ENCODE measurements at places on chromosomes 4 and X. TPM values are rescaled to one million over a fixed set of nuclear protein-coding genes. Genes with fewer than 3 reads are reported as not detected.
A peak's percentile ranks its signal among the peaks of the same experiment; 100 is the strongest.

DNA sequence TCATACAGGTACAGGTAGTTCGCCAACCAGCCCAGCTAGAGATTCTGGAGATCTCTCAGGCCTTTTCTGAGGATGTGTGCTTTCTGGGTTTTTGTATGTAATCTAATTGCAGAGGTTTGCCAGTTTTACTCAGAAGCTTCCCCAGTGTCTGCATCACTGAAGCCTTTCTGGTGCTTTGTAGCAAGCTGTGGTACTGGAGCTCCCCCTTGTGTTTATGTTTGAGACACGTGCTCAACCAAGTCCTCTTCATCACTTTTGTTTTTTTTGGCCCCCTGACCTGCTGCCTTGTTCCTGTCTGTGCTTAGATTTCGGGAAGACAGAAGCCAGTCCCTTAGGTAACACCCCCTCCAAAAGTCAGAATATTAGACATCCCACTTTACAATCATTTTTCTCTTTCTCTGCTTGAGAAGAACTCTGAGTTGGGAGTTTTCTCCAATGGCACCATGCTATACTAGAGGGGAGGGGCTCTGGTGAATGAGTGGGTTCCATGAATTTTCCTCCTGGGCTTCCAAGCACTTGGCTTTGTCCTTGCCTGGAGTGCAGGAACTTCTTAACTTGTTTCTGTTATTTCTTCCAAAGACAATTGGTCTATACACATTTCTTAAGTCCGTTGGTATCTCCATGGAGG lies 128.4 kb upstream of the TBC1D9 start:
- H3K4me1 ChIP-seq: peaks cover 4% of the 10 kb centered on the region
- H3K36me3 ChIP-seq: no peaks in the 10 kb centered on the region
- H3K27ac ChIP-seq: no peak overlapping the region
- H3K27me3 ChIP-seq: no peaks in the 10 kb centered on the region

Gene ZAR1
- 0.10 TPM for total RNA-seq

DNA sequence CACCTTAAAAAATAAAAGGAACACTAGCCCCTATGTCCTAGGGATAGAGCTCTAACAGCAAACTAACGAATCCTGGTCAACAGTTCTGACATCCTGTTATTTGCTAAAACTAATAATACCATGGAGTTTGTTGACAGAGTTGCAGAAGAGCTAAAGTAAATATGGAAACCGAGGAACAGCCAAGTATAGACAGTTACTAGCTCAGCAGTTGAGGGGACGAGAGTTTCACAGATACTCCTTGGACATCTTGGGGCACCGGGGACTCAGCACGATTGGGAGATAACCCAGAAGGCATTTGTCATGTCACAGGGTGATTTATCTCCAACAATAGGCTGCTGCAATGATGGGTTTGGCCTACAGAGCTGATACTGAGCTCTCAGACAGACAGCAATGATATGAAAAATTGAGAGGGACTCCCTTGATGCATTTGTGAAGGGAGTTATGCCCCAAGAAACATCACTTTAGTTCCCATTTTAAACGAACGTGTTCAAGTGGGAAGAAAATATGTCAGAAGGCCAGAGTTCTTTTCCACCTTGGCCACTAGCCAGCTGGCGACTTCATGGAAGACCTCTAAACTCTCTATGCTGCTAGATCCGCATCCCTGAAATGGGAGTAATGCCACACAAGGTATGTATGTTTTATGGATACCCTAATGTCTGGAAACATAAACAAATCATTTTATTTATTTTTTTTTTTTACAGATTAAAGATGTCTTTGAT lies 48.6 kb downstream of the TSC22D3 start:
- no peak overlapping the region for H3K27ac ChIP-seq
- no peak for DNase-seq

DNA sequence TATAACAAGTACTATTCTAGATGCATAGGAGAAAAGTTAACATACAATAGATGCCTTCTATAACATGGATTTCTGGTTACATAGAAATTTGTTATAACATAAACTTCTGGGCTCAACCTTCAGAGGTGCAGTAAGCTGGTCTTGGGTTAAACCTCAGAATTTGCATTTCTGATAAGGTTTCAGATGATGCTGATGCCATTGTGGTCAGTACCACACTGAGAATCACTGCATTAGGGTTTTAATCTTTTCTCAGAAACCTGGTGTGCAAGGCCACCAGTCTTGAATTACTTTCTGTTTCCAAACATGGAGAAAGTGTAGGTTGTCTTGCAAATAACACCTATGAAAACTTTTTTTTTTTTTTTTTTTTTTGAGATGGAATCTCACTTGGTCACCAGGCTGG lies 146.2 kb downstream of the SPOCK3 start:
- H3K36me3 ChIP-seq: no peaks in the 10 kb centered on the region
- H3K4me3 ChIP-seq: no peak overlapping the region
- no peak overlapping the region for H3K27ac ChIP-seq
- no peaks in the 10 kb centered on the region for H3K4me1 ChIP-seq

GRCh38 chrX:52811065-52811625 lies at the start of gene XAGE5:
XAGE5 (plus strand) TSS chrX:52811287; CDS start chrX:52812567, 1,280 bp downstream.
- H3K36me3 ChIP-seq: no peaks in the 10 kb centered on the region
- no peak for DNase-seq
- no peak within 1 kb of the TSS for H3K27ac ChIP-seq
- H3K4me1 ChIP-seq: no peaks in the 10 kb centered on the region
- H3K4me3 ChIP-seq: no peak within 1 kb of the TSS
- H3K27me3 ChIP-seq: no peaks in the 10 kb centered on the region

Gene GC
- total RNA-seq: not detected

DNA sequence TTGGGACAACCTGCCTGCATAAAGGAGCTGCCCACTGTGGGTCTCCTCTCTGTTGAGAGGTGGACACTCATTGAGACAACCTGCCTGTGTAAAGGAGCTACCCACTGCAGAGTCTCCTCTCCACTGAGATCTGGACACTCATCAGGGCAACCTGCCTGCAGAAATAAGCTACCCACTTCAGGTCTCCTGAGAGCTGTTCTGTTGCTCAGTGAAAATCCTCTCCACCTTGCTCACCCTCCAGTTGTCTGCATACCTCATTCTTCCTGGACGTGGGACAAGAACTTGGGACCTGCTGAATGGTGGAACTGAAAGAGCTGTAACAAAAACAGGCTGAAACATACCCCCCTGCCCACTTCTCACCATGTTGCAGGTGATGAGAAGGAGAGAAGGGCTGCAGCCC lies 59.9 kb upstream of the CDKN2AIP start:
- H3K4me3 ChIP-seq: no peak overlapping the region
- H3K27ac ChIP-seq: no peak overlapping the region
- no peaks in the 10 kb centered on the region for H3K4me1 ChIP-seq
- H3K36me3 ChIP-seq: no peaks in the 10 kb centered on the region
- no peak for DNase-seq

DNA sequence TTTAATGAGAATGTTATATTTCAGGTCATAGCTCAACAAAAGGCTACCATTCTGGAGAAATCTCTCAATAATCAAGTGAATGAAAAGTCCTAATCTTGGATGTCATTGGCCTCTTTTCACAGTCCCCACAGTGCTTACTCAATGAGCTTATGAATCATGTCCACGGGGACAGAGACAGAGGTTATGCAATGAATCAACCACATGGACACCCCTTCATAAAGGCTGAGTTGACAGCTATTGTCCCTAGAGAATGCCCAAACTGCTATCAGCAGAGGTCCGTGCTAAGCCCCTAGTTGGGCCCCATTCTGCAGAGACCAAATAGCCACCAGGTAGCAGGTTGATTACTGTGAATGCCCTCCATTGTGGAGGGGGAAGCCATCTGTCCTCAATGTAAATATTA lies 158.1 kb downstream of the LHFPL1 start:
- no peaks in the 10 kb centered on the region for H3K36me3 ChIP-seq
- H3K4me3 ChIP-seq: no peak overlapping the region
- no peak for DNase-seq
- no peaks in the 10 kb centered on the region for H3K27me3 ChIP-seq
- no peak overlapping the region for H3K27ac ChIP-seq

Gene TRIM61
- not detected for total RNA-seq

Gene ATP1B4
- not detected for total RNA-seq

GRCh38 chrX:155061760-155062159 lies 9.2 kb downstream of the CMC4 start:
- H3K4me3 ChIP-seq: no peak overlapping the region
- H3K27ac ChIP-seq: no peak overlapping the region
- DNase-seq: no peak
- H3K27me3 ChIP-seq: no peaks in the 10 kb centered on the region
- no peaks in the 10 kb centered on the region for H3K4me1 ChIP-seq

DNA sequence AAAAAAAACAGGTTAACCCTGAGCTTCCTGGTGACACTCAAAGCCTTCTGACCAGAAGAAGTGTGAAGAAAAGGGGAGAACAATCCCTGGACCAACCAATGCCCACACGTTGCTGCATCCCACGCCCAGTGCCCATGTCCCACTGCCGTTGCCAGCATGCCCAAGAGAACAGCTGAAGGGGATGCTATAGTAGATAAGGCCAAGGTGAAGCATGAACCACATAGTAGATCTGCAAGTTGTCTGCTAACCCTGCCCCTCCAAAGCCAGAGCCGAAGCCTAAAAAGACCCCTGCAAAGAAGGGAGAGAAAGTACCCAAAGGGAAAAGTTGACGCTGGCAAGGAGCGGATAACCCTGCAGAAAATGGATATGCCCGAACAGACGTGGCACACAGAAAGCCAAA lies 11.3 kb upstream of the CD38 start:
- no peaks in the 10 kb centered on the region for H3K27me3 ChIP-seq
- H3K4me3 ChIP-seq: no peak overlapping the region
- peaks cover 13% of the 10 kb centered on the region for H3K4me1 ChIP-seq
- DNase-seq: no peak
- H3K27ac ChIP-seq: no peak overlapping the region

Gene MAGEA11
- total RNA-seq: not detected

Gene STX18
- 29.3 TPM for total RNA-seq

DNA sequence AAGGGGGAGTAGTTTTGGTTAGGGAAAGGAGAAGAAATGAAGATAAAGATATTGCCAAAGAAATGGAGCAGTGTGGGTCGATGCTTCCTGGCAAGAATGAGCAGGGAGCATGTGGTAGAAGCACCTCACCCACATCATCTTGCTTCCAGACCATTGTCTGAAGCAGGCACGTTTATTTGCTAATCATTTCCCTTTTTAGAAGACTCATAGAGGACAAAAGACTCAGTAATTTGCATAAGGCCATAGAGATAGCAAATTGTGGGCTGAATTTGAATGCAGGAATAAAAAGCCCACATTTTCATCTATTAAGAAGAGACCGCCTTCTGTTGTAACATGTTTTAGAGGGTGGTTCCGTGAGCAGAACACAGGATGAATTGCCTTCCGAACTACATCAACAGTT lies 275.2 kb upstream of the FAT4 start:
- no peaks in the 10 kb centered on the region for H3K36me3 ChIP-seq
- no peak for DNase-seq
- no peaks in the 10 kb centered on the region for H3K27me3 ChIP-seq
- no peak overlapping the region for H3K4me3 ChIP-seq

Gene TENM3
- total RNA-seq: 57.4 TPM

- DNase-seq: no peak
- no peaks in the 10 kb centered on the region for H3K27me3 ChIP-seq
- H3K4me3 ChIP-seq: no peak overlapping the region
- H3K27ac ChIP-seq: no peak overlapping the region
- H3K36me3 ChIP-seq: no peaks in the 10 kb centered on the region
Measured at GRCh38 chr4:69025191-69025998, 70.9 kb upstream of the UGT2B7 start.

GRCh38 chrX:118975831-118976598 lies 1.6 kb downstream of the LONRF3 start:
- H3K27me3 ChIP-seq: no peaks in the 10 kb centered on the region
- H3K4me3 ChIP-seq: peak overlapping the region; percentile 78
- no peaks in the 10 kb centered on the region for H3K4me1 ChIP-seq
- peak overlapping the region; percentile 89 for H3K27ac ChIP-seq

GRCh38 chr4:23348789-23349498 lies 540.9 kb downstream of the PPARGC1A start:
- H3K36me3 ChIP-seq: no peaks in the 10 kb centered on the region
- H3K27ac ChIP-seq: no peak overlapping the region
- no peaks in the 10 kb centered on the region for H3K4me1 ChIP-seq

DNA sequence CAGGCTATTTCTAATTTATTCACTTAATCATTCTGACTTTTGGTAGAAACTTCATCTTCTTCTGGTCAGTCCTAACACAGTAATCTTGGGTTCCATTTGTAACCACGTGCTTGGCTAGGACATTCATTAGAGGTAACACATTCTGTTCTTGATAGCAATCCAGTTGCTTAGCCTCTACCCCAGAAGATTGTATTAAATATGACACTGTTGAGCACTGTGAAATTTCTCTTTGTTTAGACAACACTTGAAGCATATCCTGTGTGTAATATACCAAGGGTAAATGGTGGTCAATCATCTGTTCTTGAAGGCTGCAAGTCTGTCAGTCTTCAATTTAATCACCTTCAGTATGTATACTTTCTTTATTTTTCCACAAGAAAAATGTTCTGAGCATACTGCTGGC lies 523.0 kb downstream of the ANKRD50 start:
- H3K27me3 ChIP-seq: no peaks in the 10 kb centered on the region
- DNase-seq: peak; percentile 26
- peaks cover 8% of the 10 kb centered on the region for H3K4me1 ChIP-seq
- H3K27ac ChIP-seq: no peak overlapping the region

Gene PRRG1
- total RNA-seq: 9.8 TPM

GRCh38 chr4:19580095-19580494 lies 671.6 kb upstream of the SLIT2 start:
- H3K36me3 ChIP-seq: no peaks in the 10 kb centered on the region
- no peak overlapping the region for H3K27ac ChIP-seq
- DNase-seq: no peak
- H3K4me1 ChIP-seq: no peaks in the 10 kb centered on the region

GRCh38 chrX:153408221-153408721 lies 3.0 kb upstream of the ZFP92 start:
- H3K4me3 ChIP-seq: no peak overlapping the region
- no peak for DNase-seq
- no peaks in the 10 kb centered on the region for H3K4me1 ChIP-seq

GRCh38 chr4:14719053-14719452 lies 283.2 kb upstream of the CPEB2 start:
- no peaks in the 10 kb centered on the region for H3K36me3 ChIP-seq
- no peak overlapping the region for H3K27ac ChIP-seq
- H3K27me3 ChIP-seq: no peaks in the 10 kb centered on the region
- no peak overlapping the region for H3K4me3 ChIP-seq
- H3K4me1 ChIP-seq: no peaks in the 10 kb centered on the region
- DNase-seq: no peak

GRCh38 chrX:123803331-123803983 lies 56.4 kb upstream of the XIAP start:
- H3K27me3 ChIP-seq: no peaks in the 10 kb centered on the region
- H3K4me1 ChIP-seq: no peaks in the 10 kb centered on the region
- H3K27ac ChIP-seq: no peak overlapping the region
- no peak overlapping the region for H3K4me3 ChIP-seq
